ENCODE measurements at places on chromosomes 1 and 21. TPM values are rescaled to one million over a fixed set of nuclear protein-coding genes. Genes with fewer than 3 reads are reported as not detected.

GRCh38 chr1:8974551-8974950, 28.9 kb downstream of the CA6 start:
- no peak for DNase-seq
- H3K36me3 ChIP-seq = peaks cover 2% of the 10 kb centered on the region
- no peak overlapping the region for H3K4me3 ChIP-seq

Gene EFNA1
- 1.4 TPM for total RNA-seq

Gene PSMB2
- 53.7 TPM for total RNA-seq

- H3K27ac ChIP-seq = peak within 1 kb of the TSS; percentile 65
- H3K4me1 ChIP-seq = no peaks in the 10 kb centered on the region
- peaks cover 4% of the 10 kb centered on the region for H3K36me3 ChIP-seq
- no peak within 1 kb of the TSS for H3K4me3 ChIP-seq
- H3K27me3 ChIP-seq = no peaks in the 10 kb centered on the region
These were observed at the start of gene ANGPTL7 for GRCh38 chr1:11188858-11189451. TSS of gene ANGPTL7 (plus strand) at chr1:11189355. CDS start at chr1:11189580, 225 bp downstream.

Gene PRR9
- total RNA-seq = not detected

GRCh38 chr1:3351449-3352298, 102.8 kb upstream of the ARHGEF16 start:
- no peak overlapping the region for H3K27ac ChIP-seq
- H3K36me3 ChIP-seq = no peaks in the 10 kb centered on the region
- H3K4me3 ChIP-seq = no peak overlapping the region
- H3K4me1 ChIP-seq = no peaks in the 10 kb centered on the region

Gene CCDC185
- total RNA-seq = not detected

Gene GJA5
- not detected for total RNA-seq

Gene PCAT6
- 1.0 TPM for total RNA-seq

- no peak overlapping the region for H3K4me3 ChIP-seq
- DNase-seq = no peak
- peaks cover 12% of the 10 kb centered on the region for H3K4me1 ChIP-seq
These were observed 5.1 kb upstream of the HP1BP3 start for GRCh38 chr1:20792196-20792595.

GRCh38 chr1:233328142-233328921, 808 bp downstream of the MAP3K21 start:
- peaks cover 15% of the 10 kb centered on the region for H3K4me1 ChIP-seq
- peaks cover 29% of the 10 kb centered on the region for H3K27me3 ChIP-seq
- H3K4me3 ChIP-seq = peak overlapping the region; percentile 80
- H3K27ac ChIP-seq = no peak overlapping the region
- H3K36me3 ChIP-seq = no peaks in the 10 kb centered on the region

DNA sequence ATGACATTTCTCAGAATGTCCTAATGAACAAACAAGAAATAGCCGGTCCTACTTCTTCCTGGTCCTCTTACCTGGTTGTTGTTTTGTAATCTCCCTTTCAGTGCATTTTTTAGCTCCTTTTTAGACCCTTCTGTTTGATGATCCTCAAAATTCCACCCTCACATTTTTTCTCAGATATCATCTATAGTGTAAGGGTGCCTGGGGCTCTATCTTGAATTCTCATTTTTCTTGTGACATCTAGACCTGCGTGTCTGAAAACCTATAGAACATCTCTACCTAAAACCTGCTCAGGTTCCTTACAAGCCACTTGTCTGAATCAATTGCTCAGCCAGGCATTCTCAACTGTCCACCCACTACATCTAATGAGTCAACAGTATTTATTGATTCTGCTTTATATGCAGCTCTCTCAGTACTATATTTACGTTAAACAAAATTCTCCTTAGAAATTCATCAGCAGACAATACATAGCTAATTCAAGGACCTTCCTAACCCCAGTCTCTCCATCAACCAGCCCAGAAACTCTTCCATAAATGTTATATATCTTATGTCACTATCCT, 36.5 kb upstream of the USH2A start:
- H3K4me1 ChIP-seq = no peaks in the 10 kb centered on the region
- H3K36me3 ChIP-seq = no peaks in the 10 kb centered on the region
- H3K27ac ChIP-seq = no peak overlapping the region
- no peak overlapping the region for H3K4me3 ChIP-seq
- DNase-seq = no peak
- no peaks in the 10 kb centered on the region for H3K27me3 ChIP-seq

Measured in activated T-cell treated with anti-CD3 and anti-CD28 coated beads, Interleukin-2, amount 50 U/mL, for 72 hours (primary cell).